ENCODE measurements at places on chromosomes 11 and 22.

GRCh38 chr22:19913337-19913936 lies 28.1 kb upstream of the COMT start:
- no peak for DNase-seq

DNA sequence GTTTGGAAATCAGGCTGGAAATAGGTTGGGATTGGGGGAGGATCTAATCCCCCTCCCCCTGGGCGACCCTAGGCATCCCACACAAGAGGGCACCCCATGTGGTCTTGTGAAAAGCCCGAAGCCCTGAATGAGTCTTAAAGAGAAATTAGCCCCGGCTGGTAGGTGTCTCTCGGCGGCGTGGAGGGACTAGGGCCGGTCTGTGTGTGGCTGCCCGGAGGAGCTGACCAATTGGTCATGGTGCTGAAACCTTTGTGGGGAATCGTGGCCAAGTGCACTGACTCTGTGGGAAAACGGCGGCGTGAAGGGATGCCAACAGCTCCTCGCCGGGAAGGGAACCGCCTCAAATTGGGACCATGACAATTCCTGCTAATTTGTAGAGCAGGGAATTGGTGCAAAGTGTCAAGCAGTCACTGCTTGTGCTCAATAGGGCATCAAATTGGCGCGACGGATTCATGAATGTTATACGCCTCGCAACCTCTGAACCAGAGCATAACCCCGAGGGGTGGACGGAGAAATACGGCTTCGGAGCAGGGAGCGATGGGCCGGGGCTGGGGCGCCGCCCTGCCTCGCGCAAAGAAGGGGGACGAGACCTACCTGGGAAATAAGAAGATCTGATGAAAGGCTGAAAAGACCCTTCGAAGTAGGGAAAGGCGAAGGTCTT lies 1.5 kb downstream of the DBX1 start:
- no peak for DNase-seq

- DNase-seq, result no peak
Measured at GRCh38 chr11:134022748-134023147, 46.1 kb upstream of the JAM3 start.

DNA sequence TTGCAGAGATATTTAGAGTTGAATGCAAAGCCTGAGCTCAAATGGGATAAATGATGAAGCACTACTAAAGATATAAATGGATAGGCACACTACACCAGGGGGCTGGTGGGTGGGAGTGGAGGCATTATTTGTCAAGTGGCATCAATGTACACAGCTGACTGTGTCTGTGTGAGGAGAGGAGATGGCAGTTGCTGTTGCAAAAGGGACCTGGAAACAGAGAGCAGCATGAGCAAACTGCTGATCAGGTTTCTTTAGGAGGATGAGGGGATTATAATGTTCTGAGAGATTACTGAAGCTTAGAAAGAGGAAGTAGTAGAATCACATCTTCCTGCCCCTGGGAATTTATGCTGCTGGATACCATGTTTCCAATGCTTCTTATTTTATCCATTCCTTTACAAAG lies 39.4 kb upstream of the LIN7C start:
- DNase-seq, result no peak

DNA sequence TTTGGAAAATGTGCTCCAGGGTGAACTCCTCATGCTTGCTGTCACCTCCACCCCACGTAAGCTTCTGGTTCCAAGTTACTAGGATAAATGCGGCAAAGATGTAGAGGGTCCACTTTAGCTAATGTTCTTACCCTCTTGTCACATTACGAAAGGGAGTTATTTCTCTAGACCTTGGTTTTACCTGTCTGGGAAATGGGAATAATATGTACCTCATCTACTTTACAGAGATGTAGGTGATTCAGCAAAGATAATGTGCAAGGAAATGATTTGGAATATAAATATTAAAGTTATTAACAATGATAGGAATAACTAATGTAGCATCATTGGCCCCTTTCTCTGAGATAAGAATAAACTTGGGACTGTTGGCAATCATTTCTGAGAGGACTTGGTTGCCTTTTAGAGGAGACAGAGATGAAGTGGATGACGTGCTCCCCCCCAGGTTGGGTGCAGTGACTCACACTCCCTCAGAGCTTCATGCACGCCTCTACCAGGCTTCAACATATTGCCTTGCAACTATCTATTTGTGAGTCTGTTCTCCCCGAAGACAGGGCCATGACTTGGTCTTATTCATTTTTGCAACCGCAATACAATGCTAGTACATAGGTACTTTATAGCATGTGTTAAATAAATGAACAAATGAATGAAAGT lies 97.1 kb downstream of the ME3 start:
- DNase-seq, result no peak

DNA sequence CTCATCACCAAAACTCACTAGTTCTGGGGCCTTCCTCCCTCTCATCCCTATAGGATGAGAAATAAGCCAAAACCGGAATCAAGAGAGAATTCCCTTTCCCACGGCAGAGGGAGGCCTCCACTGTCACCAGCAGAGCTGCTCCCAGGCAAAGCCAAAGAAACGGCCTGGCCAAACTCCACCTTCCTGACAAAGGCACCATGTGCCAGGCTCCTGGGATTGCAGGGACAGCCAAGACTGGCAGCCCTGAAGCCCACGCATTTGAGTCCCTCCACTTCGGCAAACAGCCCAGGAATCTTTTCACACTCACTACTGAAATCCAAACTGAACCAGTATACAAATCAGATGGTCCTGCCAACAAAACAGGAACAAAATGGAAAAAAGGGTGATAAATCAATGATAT lies 6.1 kb downstream of the SMCO4 start:
- DNase-seq, result no peak

GRCh38 chr11:71251151-71251721 lies 1.1 kb downstream of the SHANK2 start:
- no peak for DNase-seq

DNA sequence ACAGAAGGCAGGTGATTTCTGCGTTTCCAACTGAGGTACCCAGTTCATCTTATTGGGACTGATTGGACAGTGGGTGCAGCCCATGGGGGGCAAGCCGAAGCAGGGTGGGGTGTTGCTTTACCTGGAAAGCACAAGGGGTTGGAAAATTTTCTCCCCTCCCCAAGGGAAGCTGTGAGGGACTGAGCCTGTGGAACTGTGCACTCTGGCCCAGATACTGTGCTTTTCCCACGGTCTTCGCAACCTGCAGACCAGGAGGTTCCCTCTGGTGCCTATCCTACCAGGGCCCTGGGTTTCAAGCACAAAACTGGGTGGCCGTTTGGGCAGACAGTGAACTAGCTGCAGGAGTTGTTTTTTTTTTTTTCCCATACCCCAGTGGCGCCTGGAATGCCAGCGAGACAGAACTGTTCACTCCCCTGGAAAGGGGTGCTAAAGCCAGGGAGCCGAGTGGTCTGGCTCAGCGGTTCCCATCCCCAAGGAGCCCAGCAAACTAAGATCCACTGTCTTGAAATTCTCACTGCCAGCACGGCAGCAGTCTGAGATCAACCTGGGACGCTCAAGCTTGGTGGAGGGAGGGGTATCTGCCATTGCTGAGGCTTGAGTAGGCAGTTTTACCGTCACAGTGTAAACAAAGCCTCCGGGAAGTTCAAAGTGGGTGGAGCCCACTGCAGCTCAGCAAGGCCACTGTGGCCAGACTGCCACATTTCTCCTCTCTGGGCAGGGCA lies 97.2 kb downstream of the JRKL start:
- DNase-seq, result no peak

GRCh38 chr11:98600103-98600502 lies 420.6 kb upstream of the CNTN5 start:
- DNase-seq, result no peak

DNA sequence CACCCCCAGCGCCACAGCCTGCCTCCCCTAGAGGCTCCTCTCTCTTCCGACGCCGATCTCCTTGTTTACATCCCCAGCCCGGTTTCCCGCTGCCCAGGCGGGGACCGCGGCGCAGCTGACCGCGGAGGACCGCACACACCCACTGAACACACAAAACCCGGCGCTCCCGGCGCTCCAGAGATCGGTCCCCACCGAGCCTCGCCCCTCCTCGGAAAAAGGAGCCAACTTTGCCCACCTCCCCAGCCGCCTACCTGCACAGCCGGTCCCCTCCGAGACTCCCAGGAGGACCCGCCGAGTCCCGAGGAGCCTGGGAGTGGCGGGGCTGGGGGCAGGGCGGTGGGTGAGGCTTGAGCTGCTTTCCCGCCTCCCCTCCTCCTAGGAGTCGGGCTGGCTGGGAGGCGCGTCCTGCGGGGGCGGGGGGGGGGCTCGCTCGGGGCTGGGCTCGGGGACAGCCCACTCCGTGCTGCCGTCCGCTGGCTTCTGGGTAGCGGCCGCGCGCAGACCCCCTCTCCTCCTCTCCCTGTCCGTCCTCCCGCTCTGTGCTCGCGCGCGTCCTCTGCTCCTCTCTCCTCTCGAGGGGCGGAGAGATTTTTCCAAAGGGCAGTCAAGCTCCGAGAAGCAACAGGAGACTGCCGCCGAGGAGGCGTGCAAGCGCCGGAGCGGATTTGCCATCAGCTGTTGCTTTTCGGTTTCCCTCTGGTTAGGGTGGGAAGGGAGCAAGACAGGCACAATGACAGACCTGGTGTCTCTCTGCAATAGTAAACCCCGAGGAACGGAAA lies at the start of gene FXYD6:
Gene FXYD6, minus strand, starts transcription at position 318 of the 779 bp plus-strand sequence. CDS start 33,882 bp downstream, outside the sequence.
- no peak for DNase-seq

DNA sequence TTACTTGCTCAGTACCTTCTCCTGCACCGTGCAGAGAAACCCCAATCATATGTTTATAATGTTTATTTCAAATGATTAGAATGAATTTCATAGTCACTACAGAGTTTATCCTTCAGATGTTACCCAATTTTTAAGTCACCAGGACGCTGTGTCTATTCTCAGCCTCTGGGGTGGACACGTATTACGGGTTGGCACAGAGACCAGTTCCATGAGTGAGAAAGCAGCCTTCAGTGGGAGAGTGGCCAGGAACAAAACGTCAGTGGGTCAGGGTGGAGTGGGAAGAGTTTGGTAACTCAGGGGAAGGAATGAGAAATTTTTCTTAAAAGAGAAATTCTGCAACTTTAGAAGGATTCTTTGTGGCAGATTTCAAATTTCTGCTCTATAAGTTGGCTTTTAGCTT lies 77.1 kb upstream of the MTMR2 start:
- DNase-seq, result no peak

GRCh38 chr11:130391711-130392110 lies 36.7 kb downstream of the ADAMTS8 start:
- DNase-seq, result no peak

DNA sequence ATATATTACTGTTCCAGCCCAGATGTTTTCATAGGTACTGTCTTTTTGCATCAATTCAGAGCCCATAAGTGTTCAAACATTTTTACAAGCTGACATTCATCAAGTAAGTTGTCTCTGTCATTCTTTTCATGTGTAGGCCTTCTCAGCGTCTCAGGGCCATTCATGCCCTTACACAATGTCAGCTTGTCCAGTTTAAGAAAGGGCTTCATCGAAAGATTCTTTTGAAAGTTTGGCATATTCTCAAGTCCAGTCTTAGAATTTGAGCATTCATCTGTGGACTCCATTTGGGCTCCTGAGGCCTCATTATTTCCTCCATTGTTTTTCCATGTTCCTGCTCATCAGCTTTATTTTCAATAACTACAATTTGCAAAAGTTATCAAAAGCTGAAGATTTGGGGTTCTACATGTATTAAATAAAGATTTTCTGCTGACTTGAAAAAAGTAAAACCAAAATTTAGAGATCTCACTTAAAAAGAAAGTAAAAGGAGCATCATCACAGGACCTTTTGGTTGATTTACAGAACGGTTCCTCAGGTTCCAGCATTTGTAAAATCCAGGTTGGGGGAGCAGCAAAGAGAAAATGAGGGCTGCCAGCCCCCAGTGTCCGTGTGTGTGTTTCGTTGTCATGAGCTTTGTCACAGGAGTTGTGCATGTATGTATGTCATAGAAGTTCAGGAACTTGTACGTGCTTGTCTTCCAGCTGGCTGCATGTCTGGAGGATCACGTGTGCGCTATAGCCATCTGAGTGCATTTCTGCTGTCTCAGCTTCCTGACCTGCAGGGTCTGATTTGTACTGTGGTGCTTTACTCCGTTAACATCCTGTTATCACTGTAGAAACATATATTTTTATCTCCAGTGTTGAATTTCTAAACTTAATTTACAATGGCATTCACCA lies 15.6 kb downstream of the MOV10L1 start:
- DNase-seq, result no peak

DNA sequence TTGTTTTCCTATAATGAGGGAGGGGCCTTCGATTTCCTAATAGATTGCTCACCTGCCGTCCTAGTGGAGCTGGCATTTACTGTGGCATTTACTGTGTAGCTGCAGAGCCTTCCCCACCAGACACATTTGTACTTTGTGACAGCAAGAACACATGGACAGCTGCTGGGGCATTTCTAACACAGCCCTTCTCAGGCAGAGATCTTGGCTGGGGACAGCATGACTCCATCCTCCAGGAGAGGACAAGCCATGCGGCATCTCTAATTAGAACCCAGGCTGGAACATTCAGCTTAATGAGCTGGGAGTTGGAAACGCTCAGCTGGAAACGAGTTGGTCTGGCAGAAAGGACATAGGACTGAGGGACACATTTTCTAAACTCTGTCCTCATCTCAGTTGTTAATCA lies 887.5 kb downstream of the NTM start:
- no peak for DNase-seq

DNA sequence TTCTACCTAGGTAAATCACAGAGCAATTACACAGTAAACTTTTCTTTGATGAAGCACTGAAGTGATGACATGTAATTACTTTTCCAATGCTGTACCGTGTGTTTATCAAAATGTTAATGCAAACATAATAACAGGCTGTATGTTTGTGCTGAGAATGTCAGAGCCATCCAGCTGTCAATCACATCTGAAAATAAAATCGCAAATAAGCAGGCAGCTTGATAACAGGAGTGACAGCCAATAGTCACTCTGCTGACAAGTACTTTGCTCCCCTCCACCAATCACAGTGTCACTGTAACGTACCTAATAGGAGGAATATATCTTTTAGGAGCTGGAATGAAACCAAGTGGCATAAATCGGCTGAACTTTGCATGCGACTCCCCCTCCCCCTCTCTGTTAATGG lies 119.7 kb downstream of the KIRREL3 start:
- DNase-seq, result no peak
